ENCODE measurements at places on chromosomes 12 and 14.
A peak's percentile ranks its signal among the peaks of the same experiment; 100 is the strongest.

GRCh38 chr12:89779090-89779489, 70.5 kb upstream of the ATP2B1 start:
- no peak for DNase-seq

- DNase-seq = no peak
These were observed 9.0 kb downstream of the SERPINA6 start for GRCh38 chr14:94313991-94314655.

DNA sequence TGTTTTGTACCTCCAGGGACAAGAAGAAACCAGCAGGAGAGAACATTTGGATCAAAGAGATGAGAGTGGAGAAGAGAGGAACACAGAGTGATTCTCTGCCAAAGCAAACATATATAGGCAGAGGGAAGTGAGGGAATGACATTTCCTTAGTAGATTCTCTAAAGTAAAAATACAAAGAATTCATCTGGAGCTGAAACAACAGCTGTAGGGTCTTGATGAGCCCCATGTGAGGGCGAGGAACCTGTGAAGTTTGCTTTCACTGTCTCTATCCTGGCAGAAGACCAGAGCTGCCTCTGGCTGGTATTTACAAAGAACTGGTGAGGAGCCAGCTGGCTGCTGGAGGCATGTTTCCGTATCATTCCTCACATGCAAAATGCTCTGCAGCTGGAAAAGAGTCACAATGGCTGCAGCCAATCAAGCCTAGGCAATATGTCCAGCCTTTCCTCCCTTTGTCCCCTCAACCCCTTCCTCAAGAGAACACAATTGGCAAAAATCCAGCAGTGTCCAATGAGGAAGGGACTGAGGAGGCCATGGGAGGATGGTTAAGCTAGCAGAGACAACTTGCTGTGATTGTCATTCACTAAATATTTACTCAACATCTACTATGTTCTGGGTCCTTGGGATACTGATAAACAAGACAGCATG, 122.5 kb downstream of the PHLDA1 start:
- no peak for DNase-seq

GRCh38 chr12:52181746-52182145, 10.1 kb downstream of the KRT80 start:
- no peak for DNase-seq

GRCh38 chr12:45730348-45731189, 1.1 kb downstream of the ARID2 start:
- peak; percentile 59 for DNase-seq

GRCh38 chr12:61754214-61754613, 506.0 kb upstream of the USP15 start:
- no peak for DNase-seq

GRCh38 chr12:27472604-27473003, 26.1 kb downstream of the SMCO2 start:
- no peak for DNase-seq

DNA sequence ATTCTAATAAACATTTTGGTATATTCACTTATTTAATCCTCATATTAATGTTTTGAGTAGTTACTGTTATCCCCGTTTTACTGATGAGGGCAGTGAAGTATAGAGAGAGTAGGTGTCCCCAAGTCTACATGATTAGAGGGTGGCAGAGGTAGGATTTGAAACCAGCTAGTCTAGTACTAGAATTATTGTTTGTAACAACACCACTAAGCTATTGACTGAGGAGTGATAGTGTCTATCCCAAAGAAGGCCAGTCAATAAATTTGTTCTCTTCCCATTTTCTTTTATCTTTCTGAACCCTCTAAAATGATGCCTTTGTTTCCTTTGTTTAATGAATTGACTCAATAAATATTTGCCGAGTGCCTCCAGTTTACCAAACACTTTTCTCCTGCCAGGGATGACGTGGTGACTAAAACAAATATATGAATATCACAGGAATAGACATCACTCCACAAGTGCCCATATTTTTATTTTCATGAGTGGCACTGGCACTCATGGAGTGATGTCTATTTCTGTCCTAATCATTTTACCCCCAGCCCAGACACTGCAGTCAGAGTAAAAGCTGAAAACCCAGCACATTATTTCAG, 247.5 kb downstream of the SLC16A7 start:
- no peak for DNase-seq

DNA sequence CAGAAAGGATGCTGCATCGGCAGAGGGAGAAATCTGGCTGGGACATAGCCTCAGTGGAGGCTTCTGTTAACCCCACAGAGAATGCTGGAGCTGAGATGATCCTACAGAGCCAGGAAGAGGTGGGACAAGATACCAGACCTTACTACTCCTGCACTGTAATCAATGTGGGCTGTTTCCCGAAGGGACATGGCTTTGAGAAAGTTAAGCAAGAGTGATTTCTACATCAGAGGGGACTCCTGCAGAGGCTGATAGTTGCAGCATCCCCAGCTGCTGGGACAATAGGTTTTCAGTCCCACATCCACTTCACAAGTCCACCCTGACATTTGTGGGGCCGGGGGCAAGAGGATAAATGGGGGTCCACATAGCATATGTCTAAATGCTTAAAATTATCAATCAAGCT, 22.5 kb upstream of the CMKLR1 start:
- no peak for DNase-seq

GRCh38 chr14:26928019-26928418, 330.2 kb upstream of the NOVA1 start:
- no peak for DNase-seq

- no peak for DNase-seq
These were observed 215.0 kb upstream of the EGLN3 start for GRCh38 chr14:34165847-34166350.

GRCh38 chr12:54261815-54262402, 18.0 kb downstream of the CBX5 start:
- no peak for DNase-seq

GRCh38 chr12:89355243-89356068, 3.2 kb upstream of the DUSP6 start:
- no peak for DNase-seq

- no peak for DNase-seq
These were observed 65.4 kb upstream of the SAV1 start for GRCh38 chr14:50733494-50733893.

- DNase-seq = no peak
These were observed 27.1 kb downstream of the VRK1 start for GRCh38 chr14:96824283-96824682.

- no peak for DNase-seq
These were observed 228.4 kb upstream of the OTX2 start for GRCh38 chr14:57038689-57039088.

DNA sequence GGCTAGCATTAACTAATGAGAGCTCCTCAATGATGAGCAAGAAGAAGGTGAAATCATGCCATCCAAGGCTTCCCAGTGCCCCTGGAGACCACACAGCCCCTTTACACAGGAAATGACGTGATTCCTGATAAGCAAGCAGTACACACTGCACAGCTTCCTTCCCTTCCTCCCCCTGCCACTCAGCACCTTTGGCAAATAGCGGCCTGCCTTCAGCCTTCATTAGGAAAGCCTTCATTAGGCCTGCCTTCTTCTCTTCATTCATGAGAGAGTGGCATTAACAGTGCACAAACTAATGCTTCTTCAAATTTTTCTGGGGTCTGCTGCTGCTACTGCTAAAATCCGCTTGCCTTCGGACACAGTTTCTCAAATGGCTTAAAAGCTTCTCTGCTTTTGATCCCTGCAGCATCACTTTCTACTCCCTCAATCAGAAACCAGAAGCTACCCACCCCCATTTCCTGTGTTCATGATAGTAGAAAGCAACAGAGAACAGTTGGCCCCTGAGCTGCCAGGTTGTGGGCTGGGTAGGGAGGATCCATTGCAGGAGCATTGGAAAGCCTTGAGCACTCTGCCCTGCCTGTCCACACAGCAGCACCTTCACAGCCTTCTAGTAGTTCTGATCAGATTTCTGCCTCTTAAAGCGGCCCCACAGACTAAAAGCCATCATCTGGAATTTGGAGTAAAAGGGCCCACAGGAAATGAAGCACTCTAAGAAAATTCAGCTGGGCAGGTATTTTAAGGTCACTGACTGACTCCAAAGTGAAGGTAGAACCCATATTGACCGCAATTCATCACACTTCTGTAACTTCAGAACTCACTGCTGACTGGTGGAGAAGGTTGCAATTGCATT, 103.8 kb upstream of the ETV6 start:
- peak; percentile 39 for DNase-seq

GRCh38 chr14:38073641-38074040, 134.1 kb upstream of the SSTR1 start:
- no peak for DNase-seq

DNA sequence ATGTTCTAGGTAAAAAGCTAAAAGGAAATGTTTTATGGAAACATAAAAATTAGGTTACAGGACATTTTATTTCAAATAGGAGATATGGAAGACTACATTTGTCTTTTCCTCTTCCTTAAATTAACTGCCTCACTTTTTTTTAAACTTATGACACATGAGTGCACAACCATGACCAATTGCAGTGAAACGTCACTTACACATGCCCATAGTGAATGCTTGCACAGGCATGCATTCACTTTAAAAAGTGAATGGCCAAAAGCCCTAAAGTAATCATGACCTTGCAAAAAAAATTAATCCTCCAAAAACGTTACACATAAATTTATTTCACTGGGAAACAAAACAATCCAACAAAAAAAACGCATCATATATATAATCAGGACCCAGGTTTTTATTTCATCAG, 343.2 kb upstream of the TMTC1 start:
- DNase-seq = no peak

- no peak for DNase-seq
These were observed 22.0 kb downstream of the SLC25A21 start for GRCh38 chr14:37150414-37150813.

GRCh38 chr12:56873382-56873781, 60.8 kb downstream of the SDR9C7 start:
- DNase-seq = no peak

DNA sequence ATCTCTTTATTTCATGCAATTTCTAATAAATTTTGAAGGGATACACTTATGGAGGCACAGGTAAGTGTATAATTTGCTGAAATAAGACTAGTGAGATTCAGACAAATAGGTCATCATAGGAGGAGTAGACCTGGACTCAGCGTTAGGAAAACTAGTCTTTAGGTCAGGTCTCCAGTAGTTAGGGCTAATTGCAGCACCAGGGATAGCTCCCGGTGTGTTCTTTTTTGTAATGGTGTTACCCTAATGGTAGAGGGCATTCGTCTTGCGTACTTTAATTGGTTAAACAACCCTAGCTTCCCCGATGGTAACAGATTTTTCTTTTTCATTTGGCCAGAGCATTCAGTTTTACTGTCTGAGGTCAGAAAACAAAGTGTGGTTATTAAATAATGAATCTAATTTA, 64.9 kb downstream of the ARID2 start:
- no peak for DNase-seq

DNA sequence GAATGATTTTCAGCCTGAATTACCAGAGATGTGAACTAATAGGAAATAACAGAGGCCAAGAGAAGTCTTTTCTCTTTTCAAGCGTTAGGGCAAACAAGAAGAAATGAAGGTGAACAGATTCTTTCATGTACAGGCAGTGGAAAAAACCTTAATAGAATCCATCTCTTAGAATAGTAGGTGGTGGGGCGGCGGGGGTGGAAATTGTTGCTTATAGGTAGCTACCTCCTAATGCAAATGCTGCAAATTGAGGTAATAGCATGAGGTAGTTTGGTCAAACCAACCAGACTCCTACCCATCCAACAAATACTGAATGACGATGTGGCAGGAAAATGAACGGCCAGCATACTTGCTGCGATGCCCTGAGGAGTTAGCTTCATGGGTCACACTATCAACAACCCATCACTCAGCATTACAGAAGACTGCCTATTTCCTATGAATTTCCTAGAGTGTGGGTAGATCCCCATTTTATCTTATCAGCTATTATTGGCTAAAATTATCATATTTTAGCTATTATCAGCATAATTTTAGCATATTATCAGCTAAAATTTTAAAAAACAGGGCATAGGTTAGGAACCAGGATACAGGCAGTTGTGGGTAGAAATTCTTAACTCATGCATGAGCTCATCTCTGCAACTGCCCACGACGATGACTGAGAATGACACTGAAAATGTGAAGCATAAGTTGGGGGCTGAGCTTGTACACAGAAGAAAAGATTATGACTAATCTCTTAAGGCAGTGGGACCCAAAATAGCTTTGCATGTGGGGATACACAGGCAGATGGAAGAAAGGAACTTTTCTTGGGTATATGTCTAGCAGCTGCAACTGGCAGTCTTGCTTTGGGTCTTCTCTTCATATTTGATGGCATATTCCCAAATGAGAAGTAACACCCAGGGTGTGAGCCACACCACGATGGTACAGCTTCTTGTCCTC, 68.7 kb downstream of the NIN start:
- DNase-seq = peak; percentile 52

GRCh38 chr12:3295646-3296408, 195.2 kb upstream of the PRMT8 start:
- DNase-seq = no peak

GRCh38 chr14:34785223-34786006, 71.0 kb upstream of the CFL2 start:
- DNase-seq = no peak

DNA sequence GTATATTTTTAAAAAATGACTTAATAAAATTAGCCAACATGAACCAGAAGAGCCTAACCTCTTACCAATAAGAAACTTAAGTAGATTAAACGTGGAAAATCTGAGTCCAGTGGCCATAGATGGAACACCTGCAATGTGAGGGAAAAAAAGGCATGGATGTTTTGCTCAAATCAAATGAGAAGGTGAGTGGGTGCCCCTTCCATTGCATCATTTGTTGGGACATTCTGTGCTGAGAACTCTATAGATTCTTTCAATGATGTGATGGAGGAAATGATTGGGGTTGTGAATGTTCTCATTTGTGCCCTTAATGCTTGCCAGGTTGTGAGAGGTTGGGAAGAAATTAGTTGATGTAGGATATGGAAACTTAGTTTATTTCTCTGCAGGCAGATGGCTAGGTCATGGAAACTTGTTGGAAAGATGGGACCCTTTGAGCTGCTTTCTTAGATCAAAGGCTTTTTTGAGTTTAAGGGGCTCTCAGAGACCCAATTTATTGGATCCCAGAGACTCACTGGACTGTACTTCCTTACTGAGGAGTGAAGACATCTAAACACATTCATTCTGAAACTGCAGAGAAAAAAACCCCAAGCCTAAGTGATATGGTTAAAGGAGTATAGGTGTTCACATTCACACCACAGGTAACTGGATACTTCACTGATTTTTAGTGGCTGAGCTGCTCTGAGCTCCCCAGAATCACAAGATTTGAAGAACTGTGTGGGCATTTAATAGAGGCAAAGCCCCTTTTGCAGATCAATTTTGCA, 95.9 kb downstream of the DACT1 start:
- DNase-seq = peak; percentile 13

GRCh38 chr12:56206452-56207166, 15.1 kb downstream of the RNF41 start:
- DNase-seq = peak; percentile 49

GRCh38 chr12:52865090-52865944, 16.5 kb upstream of the KRT78 start:
- peak; percentile 46 for DNase-seq

GRCh38 chr14:97066068-97066899, 269.1 kb downstream of the VRK1 start:
- no peak for DNase-seq
